Ovary (tissue), 10 donors: ENCODE measurements at places on chromosomes 6 and 20.

DNA sequence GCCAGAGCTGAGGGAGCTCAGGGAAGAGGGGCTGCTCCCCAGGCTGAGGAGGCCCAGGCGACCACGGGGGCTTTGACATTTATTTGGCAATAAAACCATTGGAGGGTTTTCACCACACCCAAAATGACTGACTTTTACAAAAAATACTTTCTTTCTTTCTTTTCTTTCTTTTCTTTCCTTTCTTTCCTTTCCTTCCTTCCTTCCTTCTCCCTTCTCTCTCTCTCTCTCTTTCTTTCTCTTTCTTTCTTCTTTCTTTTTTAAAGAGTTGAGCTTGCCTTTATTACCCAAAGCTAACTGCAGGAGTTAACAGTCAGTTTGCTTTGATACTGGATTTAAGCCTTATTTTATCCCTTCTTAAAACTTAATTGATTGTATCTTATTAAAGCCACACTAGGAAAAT, 17.2 kb downstream of the SNX9 start:
- DNase-seq = no peak

DNA sequence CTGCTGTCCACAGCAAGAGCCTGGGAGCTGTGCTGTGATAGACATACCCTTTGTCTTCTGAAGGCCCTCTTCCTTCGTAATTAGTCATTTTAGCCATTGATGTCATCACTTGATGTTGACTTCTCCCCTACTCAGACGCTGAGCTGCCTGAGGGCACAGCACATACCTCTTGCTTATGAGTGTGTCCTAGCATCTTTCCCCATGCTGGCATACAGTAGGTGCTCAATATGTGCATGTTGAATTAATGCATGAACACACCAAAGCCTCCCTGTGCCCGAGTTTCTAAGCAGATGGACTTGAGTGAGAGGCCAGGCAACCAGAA, 35.8 kb upstream of the FAM83D start:
- no peak for DNase-seq

GRCh38 chr6:37060195-37060559, 54.7 kb downstream of the FGD2 start:
- DNase-seq = no peak

DNA sequence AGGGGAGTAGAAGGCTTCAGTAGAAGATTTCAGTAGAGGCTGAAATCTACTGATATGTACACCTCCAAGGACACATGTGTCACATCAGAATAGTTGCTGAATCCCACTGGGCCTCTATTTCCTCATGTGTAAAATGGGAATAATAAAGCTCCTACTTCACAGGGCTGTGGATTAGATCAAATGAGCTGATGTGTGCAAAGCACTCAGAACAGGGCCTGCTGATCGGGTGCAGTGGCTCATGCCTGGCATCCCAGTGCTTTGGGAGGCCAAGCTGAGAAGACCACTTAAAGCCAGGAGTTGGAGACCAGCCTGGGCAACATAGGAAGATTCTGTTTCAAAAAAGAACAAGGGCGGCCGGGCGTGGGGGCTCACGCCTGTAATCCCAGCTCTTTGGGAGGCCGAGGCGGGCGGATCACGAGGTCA, 8.1 kb upstream of the AP5S1 start:
- DNase-seq = no peak

- no peak for DNase-seq
These were observed 54.4 kb upstream of the CEP85L start for GRCh38 chr6:118705544-118706491.

DNA sequence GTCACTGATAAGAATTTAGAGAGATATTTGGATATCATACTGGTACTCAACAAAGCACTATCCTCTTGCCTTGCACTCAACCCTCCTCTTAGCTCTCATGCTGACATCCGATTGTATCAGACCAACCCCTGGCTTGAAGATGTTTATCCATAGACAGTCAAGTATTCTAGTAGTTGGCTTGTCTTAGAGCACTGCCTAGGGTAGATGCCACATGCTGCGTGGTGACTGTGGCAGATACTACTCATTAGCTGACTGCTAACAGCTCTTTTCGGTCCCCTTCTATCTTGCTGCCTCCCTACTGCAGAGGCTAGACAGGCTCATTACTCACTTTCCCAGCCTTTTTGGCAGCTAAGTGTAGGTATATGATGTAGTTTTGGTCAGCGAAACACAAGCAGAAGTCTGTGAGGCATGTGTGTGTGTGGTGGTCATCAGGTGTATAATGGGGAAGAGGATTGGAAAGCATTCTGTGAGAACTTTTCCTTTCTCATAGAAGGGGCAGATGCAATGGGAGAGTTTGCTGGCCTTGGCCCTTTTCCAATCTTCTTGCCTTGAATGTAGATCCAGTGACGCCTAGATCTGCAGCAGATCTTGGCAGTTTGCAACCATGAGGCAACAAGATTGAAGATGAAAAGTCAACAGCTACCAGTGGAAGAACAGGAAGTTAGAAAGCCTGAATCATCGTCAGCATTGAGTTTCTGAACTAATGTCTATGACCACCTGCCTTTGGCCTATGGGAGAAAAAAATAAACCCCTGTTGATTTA, 4.4 kb upstream of the IFNGR1 start:
- DNase-seq = no peak

DNA sequence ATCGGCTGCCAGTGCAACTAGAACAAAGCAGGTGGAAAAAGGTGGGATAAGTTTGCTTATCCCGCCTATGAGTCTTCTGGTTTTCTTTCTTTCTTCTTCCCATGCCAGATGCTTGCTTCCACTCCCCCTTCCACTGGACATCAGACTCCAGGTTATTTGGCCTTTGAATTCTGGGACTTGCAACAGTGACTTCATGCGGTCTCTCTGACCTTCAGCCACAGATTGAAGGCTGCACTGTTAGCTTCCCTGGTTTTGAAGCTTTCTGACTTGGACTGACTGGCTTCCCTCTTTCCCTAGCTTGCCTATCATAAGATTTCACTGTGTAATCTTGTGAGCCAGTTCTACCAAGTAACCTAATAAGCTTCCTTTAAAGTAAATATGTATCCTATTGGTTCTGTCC, 878.4 kb upstream of the GJE1 start:
- no peak for DNase-seq

DNA sequence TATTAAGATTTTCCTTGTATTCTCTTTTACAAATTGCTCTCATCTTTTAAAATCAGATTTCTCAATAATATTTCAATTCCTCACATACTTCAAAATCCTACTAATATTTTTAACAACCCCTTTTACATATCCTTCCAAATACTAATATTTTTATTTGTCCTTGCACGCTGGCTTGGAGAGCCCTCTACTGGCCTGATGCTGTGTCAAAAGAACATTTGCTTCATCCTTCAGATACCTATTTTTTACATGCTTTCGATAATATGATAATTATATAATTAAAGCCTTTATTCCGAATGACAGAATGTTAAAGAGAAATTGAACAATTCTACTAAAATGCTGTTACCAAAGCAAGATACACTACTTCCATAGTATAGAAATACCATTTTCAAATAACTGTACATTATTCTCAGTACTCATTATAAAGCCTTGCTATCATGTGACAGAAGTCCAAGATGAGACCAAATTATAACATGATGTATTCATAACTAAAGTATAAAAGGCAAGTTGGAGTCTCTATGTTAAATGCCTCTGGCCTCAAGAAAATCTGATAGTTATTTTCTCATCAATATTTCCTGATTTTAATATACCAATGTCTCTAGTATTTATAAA, 39.0 kb upstream of the PLN start:
- DNase-seq = no peak

GRCh38 chr6:106757722-106758467, 128.5 kb downstream of the QRSL1 start:
- no peak for DNase-seq

DNA sequence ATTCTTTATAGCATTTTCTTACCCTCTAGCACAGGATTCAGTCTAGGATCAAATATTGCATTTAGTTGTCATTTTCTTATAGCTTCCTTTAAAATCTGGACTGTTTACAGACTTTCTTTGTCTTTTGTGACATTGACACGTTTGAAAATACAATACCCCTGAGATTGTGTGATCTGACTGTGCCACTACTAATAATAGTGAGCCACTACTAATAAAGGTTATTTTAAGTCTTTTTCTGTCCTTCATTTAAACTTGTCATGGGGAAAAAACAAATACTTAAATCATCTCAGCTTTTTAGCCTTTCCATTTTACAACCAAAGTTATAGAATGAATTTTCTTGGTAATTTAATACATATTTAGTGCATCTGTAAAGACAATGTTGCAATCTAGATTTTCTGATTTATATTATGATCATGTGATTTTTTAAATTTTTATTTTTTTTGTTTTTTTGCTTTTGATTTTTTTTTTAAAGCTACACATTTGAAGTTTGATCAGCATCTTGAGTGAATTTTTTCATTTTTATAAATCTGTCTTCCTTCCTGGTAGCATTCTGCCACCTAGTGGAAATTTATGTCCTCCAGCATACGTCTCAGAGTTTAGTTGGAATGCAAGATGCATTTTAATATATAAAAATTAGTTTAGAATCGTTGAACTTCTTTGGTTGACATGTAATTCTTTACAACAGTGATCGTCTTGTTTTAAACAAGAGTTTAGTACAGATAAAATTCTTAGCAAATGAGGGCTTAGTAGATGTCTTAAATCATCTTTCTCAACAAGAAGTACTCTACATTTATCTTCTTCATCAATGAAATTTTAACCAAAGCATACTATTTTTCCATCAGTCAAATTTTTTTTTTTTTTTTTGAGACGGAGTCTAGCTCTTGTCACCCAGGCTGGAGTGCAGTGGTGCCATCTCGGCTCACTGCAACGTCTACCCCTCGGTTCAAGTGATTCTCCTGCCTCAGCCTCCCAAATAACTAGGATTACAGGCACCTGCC, 119.4 kb downstream of the NCOA3 start:
- DNase-seq = no peak

DNA sequence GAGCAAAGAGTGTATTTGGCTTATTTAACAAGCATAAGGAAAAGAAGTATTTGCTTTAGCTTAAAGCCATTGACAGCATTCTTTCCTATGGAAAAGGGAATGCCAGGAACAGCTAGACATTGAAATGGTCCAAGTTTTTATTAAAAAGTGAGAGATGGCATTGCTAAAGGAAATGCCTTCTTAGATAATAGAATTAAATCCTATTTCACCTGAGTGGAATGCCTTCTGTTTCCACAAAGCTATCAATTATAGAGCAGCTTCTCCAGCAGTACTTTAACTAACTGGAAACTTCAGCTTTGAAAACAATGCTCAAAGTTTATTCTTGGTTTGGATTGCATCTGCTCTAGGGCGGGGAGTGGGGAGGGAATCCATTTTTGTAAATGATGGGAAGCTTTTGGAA, 85.1 kb upstream of the CNKSR3 start:
- no peak for DNase-seq

GRCh38 chr6:170471491-170471890, 81.6 kb downstream of the PSMB1 start:
- DNase-seq = no peak
